ENCODE measurements at places on chromosomes 12 and 14.

- DNase-seq, result no peak
Observed at GRCh38 chr12:115230606-115231005, 546.6 kb upstream of the TBX3 start.

GRCh38 chr14:96065661-96066459, 26.7 kb downstream of the C14orf132 start:
- no peak for DNase-seq

- no peak for DNase-seq
Observed at GRCh38 chr12:77218278-77218677, 152.9 kb upstream of the E2F7 start.

DNA sequence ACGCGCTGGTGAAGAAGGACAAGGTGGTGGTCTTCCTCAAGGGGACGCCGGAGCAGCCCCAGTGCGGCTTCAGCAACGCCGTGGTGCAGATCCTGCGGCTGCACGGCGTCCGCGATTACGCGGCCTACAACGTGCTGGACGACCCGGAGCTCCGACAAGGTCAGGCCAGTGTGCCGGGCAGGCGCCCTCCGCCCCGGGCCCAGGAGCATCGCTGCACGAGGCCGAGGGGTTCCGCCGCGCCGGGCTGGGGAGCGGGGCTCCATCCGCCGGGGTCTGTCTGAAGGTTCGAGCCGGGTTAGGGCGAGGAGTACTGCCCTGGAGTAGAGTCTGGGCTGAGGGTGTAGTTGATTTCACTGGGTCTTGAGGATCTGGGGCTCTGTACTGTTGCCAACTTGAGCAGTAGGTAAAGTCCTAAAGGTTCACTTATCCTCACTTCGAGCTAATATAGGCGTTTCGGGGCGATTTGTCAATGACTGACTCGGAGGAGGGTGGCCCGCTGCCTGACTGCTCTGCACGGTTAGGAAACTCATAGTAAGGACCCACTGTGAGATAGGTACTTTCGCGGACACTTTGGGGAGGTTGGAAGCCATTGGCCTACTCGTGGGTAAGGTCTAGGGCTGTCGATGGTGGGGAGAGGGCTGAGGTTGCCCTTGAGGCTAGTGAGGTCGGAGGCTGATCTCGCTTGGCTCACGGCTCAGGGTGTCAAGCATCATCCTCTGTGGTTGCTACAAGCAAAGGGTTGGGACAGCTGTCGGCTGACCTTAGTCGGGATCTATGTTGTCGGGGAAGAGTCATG, 574 bp downstream of the GLRX5 start:
- DNase-seq, result no peak

GRCh38 chr12:107144441-107144840, 51.1 kb upstream of the CRY1 start:
- no peak for DNase-seq

DNA sequence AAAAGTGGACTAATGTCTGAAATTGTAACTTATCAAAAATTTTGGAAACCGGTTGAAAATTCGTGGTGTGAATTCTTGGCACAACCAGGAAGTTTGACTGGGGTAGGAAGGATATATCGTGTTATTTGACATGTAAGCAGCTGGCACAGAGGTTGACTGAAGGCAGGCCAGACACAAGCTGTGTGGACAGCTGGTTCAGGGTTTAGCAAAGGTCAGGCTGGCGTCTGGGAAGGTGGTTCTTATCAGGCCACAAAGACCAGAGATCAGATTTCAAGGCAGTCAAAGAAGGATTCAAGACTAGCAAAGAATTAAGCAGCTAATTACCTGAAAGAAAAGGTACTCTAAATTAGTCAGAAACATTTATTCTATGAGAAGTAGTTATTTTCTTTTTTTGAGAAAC, 450.2 kb upstream of the MDGA2 start:
- no peak for DNase-seq

DNA sequence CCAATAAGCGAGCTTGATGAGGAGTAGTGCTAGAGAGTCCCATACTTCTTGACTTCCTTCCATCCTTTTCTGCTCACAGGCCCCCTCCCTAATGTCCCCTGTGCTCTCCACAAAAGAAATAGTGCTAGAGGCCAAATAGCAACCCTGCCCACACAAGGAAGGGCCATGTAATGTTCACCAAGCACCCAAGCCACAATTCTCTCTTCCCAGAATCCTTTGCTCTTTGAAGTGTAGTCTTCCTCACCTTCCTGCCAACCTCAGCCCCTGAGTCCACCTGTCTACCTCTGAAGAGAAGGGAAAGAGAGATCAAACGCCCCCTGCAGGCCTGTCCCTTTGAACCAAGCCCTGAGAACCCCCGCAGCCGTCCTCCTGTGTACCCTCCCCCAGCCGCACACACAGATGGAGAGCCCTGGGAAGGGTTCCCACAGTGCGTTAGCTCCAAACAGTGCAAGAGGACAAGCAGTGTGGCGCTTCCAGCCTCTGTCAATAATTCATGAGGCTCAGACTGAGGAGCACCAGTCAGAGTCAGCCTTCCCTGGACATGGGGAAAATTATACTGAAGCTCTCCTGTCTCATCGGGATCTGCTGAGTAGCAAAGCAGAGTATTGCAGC, 1.9 kb upstream of the DHRS4 start:
- no peak for DNase-seq

DNA sequence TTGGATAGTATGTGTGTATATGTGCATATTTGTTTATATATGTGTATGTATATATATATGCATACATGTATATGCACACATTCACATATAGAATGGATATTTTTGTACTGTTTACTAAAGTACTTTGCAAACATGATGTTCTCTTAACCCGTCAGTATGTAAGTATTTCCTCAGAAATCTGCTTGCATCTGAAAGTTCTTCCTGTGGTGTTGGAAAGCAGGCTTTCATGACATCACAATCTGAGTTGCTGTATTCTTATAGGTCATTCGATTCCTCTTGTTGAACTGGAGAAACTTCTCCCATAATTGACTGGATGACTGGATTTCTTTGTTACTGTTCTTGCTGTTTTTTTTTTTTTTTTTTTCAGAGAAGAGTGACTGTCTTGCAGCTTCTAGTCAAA, 29.1 kb downstream of the GABARAPL1 start:
- no peak for DNase-seq

DNA sequence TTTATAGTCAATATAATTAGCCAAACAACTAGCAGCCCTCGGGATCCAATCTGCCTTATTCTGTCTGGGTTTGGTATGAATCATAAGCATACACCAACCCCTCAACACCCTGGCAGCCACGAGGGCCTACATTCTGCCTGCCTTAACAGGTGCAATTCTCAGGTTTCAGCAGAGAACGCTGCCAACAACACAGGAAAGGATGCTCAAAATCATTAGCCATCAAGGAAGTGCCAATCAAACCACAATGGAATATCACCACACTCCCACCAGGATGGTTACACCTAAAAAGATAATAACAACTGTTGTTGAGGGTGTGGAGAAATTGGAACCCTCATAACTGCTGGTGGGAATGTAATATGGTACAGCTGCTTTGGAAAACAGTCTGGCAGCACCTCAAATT, 122.8 kb downstream of the TTC7B start:
- DNase-seq, result no peak

DNA sequence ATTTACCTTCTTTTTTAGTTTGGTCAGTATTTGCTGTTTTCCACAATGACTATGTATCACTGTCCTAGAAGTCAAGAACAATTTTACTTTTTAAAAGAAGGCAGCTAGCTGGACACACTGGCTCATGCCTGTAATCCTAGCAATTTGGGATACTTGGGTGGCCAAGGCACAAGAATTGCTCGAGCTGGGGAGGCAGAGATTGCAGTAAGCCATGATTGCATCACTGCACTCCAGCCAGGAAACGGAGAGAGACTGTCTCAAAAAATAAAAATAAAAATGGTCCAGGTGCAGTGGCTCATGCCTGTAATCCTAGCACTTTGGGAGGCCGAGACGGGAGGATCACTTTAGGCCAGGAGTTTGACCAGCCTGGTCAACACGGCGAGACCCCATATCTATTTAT, 28.3 kb downstream of the MDM1 start:
- DNase-seq, result no peak

DNA sequence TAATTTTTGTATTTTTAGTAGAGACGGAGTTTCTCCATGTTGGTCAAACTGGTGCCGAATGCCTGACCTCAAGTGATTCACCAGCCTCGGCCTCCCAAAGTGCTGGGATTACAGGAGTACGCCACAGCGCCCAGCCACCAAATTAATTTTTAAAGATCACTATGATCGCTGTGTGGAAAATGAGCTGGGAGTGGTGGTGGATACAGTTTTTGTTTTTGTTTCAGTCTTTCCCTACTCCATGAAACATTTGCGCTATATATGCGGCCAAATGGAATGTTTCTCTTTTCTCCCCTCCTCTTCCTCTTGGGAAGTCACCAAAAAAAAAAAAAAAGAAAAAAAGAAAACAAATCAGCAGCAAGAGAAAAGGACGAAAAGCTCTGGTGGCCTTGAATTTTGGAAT, 20.8 kb upstream of the P2RX4 start:
- DNase-seq, result no peak

DNA sequence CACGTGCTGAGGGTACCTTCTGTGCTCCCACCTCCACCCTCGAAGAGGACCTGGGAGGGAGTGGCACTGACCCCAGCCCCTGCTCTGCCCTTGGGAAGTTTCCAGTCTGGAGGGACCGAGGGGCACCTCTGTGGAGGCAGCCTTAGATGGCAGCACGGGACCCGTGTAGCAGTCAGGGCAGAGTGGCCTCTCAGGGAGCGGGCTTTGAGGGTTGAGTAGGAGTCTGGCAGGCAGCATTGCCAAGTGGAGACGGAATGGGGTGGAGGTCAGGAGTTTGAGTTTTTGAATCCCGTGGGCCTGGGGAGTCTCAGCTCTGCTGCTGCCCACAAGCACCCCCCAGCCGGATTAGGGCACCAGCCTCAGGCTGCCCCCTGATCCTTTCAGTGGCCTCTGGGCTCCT, 21.6 kb downstream of the KIF26A start:
- no peak for DNase-seq

DNA sequence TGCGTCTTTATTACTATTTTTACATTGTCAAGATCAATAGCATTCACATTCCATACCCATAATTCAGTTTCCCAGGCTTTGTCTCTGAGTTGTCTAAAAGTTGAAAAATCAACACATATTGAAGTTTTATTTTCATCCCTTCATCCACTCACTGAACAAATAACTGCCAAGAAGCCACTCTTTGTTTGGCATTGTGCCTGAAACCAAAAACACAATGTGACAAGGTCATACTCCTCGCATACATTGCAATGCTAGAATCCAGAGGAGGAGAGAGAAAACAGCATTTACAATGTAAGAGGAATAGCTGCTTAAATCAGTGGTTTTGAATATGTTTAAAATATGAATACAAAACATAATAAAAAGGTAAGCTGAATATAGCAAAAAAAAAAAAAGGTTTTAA, 71.8 kb downstream of the CCDC60 start:
- DNase-seq, result no peak

All from GOT3 (cell line).